ENCODE measurements at places on chromosomes 12 and 14.

GRCh38 chr12:5988659-5989116 lies 43.6 kb upstream of the ANO2 start:
- DNase-seq, result peak; percentile 77

GRCh38 chr14:53491884-53492277 lies 338.8 kb upstream of the DDHD1 start:
- no peak for DNase-seq

- peak; percentile 56 for DNase-seq
Measured at GRCh38 chr14:78836777-78837176, 666.6 kb downstream of the NRXN3 start.

GRCh38 chr12:6272300-6273204 lies 37.9 kb upstream of the PLEKHG6 start:
- DNase-seq, result peak; percentile 92

DNA sequence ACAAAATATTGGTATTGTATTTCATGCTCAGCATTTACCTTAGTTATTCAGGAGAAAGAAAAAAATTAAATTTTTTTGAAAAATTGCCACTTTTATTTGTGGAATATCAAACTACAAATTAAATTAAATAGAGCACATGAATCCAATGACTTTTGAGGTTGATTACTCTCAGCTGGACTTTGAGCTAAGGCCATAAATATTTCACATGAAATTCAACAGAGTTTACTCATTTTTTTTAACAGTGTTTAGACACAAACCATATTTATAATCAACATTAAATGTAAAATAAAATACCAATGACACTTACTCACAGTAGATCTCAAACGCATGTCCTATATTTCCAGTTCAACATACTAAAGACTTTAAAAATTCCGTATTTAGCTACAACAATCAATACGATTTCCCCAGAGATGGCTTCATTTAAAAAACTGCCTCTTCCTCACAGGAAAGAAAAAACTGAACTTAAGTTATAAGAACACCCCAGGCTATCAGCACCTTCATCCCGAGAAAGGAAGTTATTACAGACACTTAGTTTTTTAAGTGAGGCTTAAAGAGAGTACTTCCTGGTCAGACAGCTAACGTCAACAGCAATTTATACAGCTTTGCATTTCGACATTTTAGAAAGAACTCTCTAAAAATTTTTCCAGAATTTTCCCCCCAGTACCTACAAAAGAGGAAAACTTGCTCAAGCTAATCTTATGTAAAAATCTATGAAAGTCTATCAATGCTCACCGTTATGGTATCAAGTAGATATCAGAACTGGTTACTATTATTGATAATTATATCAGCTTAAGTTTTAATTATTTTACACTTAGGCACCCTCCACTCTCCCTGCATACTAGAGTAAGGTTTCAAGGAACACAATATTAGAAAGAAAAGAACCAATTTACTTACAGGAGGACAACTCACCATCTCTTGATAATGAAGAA lies 13.8 kb downstream of the TAOK3 start:
- DNase-seq, result no peak

DNA sequence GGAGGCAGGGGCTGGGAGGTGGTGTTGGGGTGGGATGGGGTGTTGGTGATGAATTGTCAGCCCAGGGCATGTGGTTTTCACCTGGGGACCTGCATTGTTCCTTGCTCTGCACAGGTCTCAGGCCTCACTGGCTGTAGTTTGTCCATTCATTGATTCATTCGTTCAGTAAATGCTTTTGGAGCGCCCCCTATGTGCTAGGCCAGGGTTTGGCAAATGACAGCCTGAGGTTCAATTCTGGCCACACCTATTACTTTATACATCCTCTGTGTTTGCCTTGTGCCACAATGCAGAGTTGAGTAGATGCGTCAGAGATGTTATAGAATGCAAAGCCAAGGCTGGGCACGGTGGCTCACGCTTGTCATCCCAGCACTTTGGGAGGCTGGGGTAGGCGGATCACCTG lies 4.7 kb downstream of the ADCK1 start:
- DNase-seq, result no peak

GRCh38 chr12:62806893-62807292 lies 128.1 kb downstream of the PPM1H start:
- DNase-seq, result no peak

GRCh38 chr12:132551641-132552031 lies 58.7 kb downstream of the LRCOL1 start:
- no peak for DNase-seq

GRCh38 chr14:41623736-41624135 lies 17.1 kb downstream of the LRFN5 start:
- DNase-seq, result no peak

GRCh38 chr12:108364879-108365278 lies 25.8 kb upstream of the CMKLR1 start:
- DNase-seq, result no peak

GRCh38 chr12:82414926-82415325 lies 56.6 kb downstream of the METTL25 start:
- DNase-seq, result no peak

GRCh38 chr14:92595267-92595666 lies 81.7 kb downstream of the RIN3 start:
- DNase-seq, result no peak

- no peak for DNase-seq
Measured at GRCh38 chr14:100303179-100303578, 3.1 kb downstream of the SLC25A29 start.

- no peak for DNase-seq
Measured at GRCh38 chr12:80299976-80300375, 144.1 kb upstream of the PTPRQ start.

DNA sequence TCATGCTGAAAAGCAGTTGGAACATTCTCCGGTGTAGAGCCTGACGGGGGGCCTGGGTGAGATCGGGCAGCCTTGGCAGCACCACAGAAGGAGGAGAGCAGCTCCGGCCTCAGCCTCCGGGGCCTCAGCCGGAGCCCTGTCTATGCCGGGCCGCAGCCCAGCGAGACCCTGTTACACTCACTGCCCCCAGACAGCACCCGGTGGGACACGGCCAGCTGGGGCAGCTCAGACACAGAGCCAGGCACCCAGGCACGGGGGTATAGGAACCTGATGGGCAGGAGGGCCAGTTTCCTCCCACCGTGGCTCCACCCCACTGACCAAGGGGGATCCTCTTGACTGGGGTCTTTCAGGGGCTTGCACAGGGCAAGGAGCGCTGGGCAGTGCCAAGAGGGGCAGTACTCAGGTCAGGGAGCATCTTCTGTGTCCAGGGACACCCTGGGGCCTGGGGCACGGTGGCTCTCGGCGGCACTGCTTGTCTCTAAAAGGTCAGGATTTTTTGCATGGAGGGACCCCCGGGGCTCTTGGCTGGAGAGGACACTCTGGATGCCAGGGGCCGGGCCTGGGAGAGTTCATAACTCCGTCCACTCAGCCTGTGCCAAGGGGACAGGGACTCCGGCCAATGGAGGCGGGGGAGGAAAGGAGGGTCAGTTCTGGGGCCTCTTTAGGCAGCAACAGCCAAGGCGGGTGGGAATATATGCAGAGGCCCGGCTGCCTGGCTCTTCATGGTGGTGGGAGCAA lies 9.4 kb downstream of the INF2 start:
- no peak for DNase-seq

GRCh38 chr14:31932675-31933074 lies 144.4 kb upstream of the ARHGAP5 start:
- DNase-seq, result no peak

DNA sequence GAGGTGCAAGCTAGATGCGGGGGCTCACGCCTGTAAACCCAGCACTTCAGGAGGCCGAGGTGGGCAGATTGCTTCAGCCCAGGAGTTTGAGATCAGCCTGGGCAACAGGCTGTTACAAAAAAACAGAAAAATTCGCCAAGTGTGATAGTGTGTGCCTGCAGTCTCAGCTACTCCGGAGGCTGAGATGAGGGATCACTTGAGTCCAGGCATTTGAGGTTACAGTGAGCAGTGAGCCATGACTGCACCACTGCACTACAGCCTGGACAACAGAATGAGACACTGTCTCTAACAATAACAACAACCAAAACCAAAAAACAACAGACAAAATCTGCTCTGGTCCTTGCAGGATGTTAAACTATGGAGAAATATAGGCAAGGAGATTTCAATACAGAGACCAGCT lies 13.9 kb downstream of the BTBD7 start:
- peak; percentile 38 for DNase-seq

DNA sequence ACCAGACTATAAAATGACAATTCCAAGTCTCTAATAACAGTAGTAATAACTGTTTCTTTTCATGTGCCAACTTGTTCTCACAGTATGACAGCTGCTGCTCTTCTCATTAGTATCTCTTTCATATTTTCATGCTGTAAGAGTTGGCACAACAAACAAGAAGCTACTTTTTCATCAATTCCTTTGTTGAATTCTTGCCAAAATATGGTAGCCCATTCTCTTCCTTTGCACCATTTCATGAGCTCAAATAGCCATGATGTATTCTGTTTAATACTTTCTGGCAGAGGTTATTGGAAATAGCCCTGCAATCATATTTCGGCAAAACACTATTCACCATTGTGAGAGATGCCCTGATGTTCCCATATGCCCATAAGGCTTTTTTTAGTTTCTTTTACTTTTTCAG lies 1100.7 kb downstream of the TRHDE start:
- DNase-seq, result no peak

DNA sequence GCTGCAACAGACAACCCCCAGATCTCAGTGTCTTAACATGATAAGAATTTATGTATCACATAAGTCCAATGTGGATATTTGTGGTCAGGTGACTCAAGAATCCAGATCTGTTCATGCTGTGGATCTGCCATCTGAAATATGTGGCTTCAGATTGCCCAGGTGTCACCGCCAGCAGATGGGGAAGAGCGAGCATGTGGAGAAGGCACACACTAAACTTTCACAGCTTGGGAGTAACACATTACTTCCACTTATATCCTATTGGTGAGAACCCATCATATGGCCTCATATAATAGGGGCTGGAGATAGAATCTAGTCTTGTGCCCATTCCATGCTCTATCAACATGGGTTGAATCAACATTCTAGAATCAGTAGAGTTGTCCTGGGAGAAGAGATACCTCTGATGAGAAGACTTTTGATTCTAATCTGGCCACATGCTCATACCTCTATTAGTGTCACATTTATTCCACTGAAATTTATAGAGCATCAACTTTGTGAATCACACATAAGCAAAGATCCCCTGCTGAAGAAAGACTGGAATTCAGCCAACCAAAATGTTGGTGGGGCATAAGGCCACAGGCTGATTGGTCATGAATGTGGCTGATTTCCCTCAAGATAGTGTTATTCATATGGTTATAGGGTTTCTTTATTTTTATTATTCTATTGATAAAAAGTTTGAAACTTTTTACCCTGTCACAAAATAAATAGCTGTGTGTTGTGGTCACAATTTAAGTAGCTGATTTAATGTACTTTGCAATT lies 6.0 kb upstream of the CALCOCO1 start:
- DNase-seq, result no peak

DNA sequence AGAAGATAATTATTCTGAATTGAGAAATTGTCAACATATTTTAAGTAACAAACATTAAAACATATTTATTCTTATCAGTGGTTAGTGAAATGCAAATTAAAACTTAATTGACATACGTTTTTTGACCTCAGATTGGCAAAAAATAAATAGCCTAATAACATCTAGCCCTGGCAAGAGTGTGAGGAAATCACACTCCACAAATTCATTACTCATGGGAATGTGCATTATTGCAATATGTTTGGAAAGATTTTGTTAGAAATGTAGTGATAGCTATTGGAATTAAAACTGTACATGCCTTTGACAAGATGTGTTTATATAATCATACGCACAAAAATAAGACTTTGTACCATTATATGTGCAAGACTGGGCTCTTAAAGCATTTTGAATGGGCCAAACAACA lies 168.6 kb downstream of the KITLG start:
- DNase-seq, result no peak

GRCh38 chr12:7197841-7198240 lies 8.4 kb downstream of the PEX5 start:
- DNase-seq, result no peak

GRCh38 chr12:14471497-14471896 lies 96.2 kb downstream of the PLBD1 start:
- DNase-seq, result no peak

DNA sequence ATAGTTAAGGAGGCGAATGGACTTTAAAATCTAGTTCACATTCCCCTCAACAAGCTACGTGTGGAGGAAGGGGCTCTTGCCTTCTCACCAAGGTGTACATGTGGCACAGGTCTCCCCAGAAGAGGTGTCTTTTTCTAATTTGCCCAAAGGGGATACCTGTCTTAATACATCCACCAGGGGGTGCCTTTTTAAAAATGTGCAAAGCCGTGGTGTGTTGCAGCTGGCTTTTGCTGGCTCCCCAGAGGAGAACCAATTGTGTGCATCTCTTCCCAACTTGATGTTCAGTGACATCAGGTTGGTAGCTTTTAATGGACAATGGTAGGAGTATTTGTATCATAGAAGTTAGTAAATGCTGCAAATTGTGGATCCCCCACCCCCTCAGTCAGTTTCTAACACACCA lies 33.8 kb downstream of the CREBL2 start:
- DNase-seq, result no peak

GRCh38 chr12:116434155-116435011 lies 124.8 kb upstream of the MAP1LC3B2 start:
- peak; percentile 94 for DNase-seq

- DNase-seq, result no peak
Measured at GRCh38 chr14:102317564-102318248, 1.8 kb upstream of the ZNF839 start.

DNA sequence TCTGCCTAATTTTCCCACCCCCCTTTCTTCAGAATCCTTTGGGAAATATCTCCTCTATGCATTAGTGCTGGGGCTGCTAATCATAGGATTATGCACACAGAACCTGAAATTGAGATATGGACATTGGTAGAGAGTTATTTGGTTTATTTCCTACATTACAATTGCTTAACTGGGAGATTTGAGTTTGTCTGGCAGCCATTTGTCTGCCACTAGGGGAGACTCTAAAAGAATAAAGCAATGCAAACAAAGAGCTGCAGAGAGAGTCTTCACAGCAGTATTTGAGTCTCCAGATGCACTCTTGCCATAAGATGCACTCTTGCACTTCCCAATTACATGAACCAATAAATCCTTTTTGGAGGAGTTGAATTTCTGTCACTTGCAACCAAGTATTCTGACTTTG lies 12.0 kb upstream of the PCNX4 start:
- no peak for DNase-seq

DNA sequence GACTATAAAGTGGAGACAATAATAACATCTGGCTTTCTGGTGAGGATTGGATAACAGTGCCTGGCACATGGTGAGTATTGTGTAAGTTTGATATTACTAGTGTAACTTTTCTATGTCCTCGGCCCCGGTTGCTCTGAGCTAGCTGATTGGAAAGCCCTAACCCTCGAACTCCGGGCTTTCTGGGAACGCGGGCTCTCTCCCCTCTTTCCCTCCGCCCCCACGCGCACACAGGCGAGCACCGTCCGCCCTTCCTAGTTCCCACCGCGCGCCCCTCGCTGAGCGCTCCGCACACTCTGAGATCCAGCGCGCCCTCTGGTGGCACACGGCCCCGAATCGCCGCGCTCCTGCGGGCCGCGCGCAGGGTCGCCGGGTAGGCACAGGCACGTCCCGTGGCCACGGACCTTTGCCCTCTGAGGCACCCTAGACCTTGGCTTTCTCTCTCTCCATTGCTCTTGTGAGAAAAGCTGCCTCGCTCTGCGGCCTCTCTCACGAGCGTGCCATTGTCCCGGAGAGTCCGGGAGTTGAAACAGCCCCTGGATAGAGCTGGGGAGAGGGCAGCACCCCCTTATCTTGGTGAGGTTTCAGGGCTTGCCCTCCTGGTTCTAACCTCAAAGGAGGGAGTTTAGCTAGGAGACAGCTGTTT lies 23.2 kb upstream of the ESRRB start:
- DNase-seq, result no peak

Measured in H4 (cell line).